NCI-H774 (cell line): ENCODE measurements at places on chromosomes 4 and X.
A peak's percentile ranks its signal among the peaks of the same experiment; 100 is the strongest.

GRCh38 chr4:153166716-153167501, 37.3 kb upstream of the TRIM2 start:
- no peak for DNase-seq

GRCh38 chrX:21255032-21255618, 119.1 kb upstream of the CNKSR2 start:
- no peak for DNase-seq

DNA sequence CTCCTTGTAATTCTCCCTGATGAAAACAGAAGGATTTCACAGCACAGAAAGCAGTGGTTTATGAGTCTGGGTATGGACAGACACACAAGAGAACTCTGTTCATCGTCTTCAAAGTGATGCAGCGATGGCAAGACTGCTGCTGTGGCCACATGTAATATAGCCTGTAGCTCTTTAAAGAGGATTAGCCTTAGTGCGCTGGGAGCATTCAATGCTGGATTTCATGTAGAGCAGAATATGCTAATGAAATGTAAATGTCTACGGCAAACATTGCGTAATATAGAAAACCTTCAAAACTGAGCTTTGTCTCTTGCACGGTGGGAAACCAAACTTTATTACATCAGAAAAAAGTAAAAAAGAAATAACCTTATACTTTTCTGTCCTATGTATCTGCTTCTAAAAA, 42.9 kb downstream of the ALPK1 start:
- DNase-seq: no peak

DNA sequence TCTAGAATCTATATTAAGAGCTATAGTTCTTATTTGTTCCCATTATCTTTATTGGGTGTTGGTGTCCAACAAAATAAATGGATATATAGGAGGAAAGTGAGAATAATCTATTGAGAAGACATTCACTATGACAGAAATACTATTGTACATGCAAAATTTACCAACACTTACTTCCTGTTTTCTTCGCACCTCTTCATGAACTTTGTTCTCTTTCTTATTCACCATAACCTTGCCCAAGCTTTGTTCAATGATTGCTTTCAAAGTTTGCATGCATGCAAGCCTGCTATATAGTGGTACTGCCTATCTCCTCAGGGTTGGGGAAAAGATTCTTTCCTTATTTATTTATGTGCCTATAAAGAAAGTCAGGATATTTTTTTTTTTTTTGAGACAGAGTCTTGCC, 176.4 kb upstream of the JADE1 start:
- DNase-seq: no peak

GRCh38 chr4:31183256-31183655, 463.1 kb downstream of the PCDH7 start:
- DNase-seq: no peak

DNA sequence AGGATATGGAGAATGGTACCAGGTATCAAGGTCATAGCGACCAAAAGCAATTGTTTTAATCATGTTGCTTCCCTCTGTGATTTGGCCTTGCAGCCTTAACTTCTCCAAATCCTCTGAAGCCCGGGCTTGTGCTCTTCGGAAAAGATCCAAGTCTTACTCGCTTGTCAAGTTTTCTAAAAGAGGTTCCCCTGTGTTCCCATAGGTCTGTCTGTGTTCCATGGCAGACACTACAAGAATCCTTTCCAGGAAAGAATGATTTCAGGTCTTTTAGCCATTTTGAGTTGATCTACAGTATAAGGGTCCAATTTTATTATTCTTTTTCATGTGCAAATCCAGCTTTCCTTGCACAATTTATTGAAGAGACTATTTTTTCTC, 710.6 kb upstream of the DIAPH2 start:
- no peak for DNase-seq

DNA sequence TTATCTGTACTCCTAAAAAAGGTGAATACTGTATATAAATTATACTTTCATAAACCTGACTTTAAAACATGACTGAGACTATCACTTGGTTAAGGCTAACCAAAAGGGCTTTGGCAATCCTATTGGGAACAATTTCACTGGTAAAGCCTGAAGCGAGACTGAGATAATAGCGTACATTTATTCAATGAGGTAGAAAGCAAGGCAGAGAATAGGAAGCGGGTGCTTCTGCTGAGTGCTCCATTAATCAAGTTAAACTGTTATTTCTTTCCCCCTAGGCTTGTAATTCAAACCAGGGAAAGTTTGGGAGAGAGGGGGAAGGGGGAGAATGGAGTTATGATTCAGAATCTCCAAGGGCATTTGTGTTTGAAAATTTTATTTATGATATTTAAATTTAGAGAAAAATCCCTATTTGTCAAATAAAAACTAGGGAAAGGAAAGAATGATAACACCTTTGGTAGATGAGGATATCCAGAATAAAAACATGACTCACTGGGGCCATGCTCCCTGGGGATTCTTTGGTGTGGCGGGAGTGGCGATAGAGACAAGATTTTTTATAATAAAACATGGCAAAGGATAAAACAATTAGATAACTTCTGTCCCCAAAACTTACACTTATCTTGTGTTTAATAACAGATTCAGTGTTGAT, 34.6 kb upstream of the SORBS2 start:
- DNase-seq: no peak

DNA sequence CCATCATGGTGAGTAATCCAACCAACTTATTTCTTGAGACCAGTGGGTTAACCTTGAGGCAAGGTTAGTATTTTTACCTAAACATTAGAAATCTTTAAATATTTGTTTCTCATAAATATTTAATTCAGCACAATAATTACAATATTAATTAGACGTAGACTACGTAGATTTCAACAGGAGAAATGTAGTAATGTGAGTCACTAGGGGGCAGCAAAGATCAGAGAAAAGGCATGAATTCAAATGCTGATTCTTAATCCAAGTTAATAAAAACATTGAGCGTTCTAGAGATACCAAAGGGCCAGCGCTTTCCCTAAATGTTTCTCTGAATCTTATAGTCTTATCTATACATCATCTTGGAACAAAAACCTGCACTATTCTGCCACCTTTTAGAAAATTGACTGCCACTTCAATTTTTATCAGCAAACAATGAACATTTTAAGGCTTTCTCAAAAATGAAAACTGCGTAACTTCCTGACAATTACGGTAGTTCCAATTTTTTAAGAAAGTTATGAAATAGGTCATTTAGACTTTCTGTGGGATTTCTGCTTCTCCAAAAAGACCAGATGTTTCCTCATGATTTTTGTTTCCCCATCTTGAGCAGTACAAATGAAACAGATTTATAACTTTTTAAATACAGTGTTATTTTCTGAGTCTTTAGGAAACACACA, 180.7 kb downstream of the GASK1B start:
- DNase-seq: peak; percentile 5

GRCh38 chr4:102759831-102760644, 730 bp downstream of the MANBA start:
- no peak for DNase-seq

- DNase-seq: no peak
These were observed 43.7 kb upstream of the SH3KBP1 start for GRCh38 chrX:19931146-19931545.
